Colonic mucosa (tissue), 4 donors: ENCODE measurements at places on chromosomes 2 and 18. TPM values are rescaled to one million over a fixed set of nuclear protein-coding genes. Genes with fewer than 3 reads are reported as not detected.

- no peaks in the 10 kb centered on the region for H3K36me3 ChIP-seq
- no peak for DNase-seq
- no peak overlapping the region for H3K27ac ChIP-seq
- H3K27me3 ChIP-seq: no peaks in the 10 kb centered on the region
- no peak overlapping the region for H3K4me3 ChIP-seq
Observed at GRCh38 chr18:8750954-8751415, 45.6 kb downstream of the MTCL1 start.

DNA sequence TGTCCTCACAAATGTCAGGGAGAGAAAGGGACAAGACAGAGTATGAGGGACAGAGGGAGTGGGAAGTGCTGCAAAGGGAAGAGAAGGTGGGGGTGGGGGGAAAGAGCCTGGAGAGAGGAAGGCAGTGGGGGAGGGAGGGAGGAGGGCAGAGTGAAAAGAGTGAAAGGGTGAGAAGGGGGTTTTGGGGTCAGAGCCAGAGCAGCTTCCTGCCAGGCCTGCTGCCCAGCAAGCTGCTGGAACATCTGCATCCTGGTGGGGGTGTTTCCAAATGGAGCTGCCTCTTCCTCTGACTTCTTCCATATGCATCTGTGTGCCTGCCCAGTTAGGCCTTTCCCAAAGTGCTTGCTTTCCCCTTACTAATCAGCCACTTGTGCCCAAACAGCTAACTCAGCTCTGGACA lies 94.3 kb upstream of the CELF4 start:
- H3K27ac ChIP-seq: no peak overlapping the region
- no peaks in the 10 kb centered on the region for H3K27me3 ChIP-seq
- H3K36me3 ChIP-seq: no peaks in the 10 kb centered on the region
- no peaks in the 10 kb centered on the region for H3K4me1 ChIP-seq

DNA sequence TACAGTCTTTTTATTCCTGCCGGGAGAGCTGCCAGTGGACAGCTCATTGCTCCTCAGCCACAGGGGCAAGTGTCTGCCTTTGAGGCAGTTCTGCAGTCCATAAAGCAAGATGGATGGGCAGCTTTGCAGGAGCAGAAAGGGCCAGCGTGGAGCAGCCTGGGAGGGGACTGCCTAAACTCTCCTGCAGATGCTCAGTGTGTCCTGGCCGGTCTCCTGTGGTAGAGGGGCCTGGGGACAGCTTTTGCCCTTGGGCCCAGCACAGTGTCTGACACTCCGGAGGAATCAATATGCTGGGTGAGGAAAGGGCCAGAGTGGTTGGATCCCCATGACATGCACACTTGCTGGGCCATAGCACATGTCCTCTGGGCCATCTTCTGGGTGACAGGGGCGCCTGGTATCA lies 65.7 kb upstream of the DAPL1 start:
- no peaks in the 10 kb centered on the region for H3K4me1 ChIP-seq
- no peaks in the 10 kb centered on the region for H3K27me3 ChIP-seq
- H3K4me3 ChIP-seq: no peak overlapping the region
- no peaks in the 10 kb centered on the region for H3K36me3 ChIP-seq
- no peak for DNase-seq

- no peaks in the 10 kb centered on the region for H3K36me3 ChIP-seq
- no peaks in the 10 kb centered on the region for H3K4me1 ChIP-seq
- no peak for DNase-seq
- no peaks in the 10 kb centered on the region for H3K27me3 ChIP-seq
Observed at GRCh38 chr2:56531668-56532420, 348.1 kb downstream of the CCDC85A start.

- H3K36me3 ChIP-seq: no peaks in the 10 kb centered on the region
- no peaks in the 10 kb centered on the region for H3K4me1 ChIP-seq
- no peaks in the 10 kb centered on the region for H3K27me3 ChIP-seq
- H3K4me3 ChIP-seq: no peak overlapping the region
- DNase-seq: no peak
Observed at GRCh38 chr18:13524054-13524453, 202.3 kb downstream of the FAM210A start.

GRCh38 chr2:188430705-188431104 lies 139.0 kb downstream of the GULP1 start:
- H3K36me3 ChIP-seq: no peaks in the 10 kb centered on the region
- H3K27me3 ChIP-seq: no peaks in the 10 kb centered on the region
- H3K27ac ChIP-seq: no peak overlapping the region
- no peak overlapping the region for H3K4me3 ChIP-seq
- H3K4me1 ChIP-seq: no peaks in the 10 kb centered on the region

GRCh38 chr2:128903637-128904036 lies 585.0 kb upstream of the HS6ST1 start:
- H3K36me3 ChIP-seq: no peaks in the 10 kb centered on the region
- no peaks in the 10 kb centered on the region for H3K4me1 ChIP-seq
- no peak for DNase-seq
- H3K4me3 ChIP-seq: no peak overlapping the region

GRCh38 chr18:39346916-39347315 lies 1781.3 kb upstream of the CELF4 start:
- H3K27ac ChIP-seq: no peak overlapping the region
- H3K27me3 ChIP-seq: no peaks in the 10 kb centered on the region
- H3K36me3 ChIP-seq: no peaks in the 10 kb centered on the region
- no peak for DNase-seq

- H3K36me3 ChIP-seq: no peaks in the 10 kb centered on the region
- no peaks in the 10 kb centered on the region for H3K4me1 ChIP-seq
- H3K27me3 ChIP-seq: no peaks in the 10 kb centered on the region
- DNase-seq: no peak
Observed at GRCh38 chr2:68588589-68588988, 54.8 kb upstream of the PROKR1 start.

GRCh38 chr2:105937498-105938097 lies 192.9 kb downstream of the NCK2 start:
- H3K27ac ChIP-seq: no peak overlapping the region
- H3K4me1 ChIP-seq: no peaks in the 10 kb centered on the region
- no peaks in the 10 kb centered on the region for H3K36me3 ChIP-seq
- no peak overlapping the region for H3K4me3 ChIP-seq

DNA sequence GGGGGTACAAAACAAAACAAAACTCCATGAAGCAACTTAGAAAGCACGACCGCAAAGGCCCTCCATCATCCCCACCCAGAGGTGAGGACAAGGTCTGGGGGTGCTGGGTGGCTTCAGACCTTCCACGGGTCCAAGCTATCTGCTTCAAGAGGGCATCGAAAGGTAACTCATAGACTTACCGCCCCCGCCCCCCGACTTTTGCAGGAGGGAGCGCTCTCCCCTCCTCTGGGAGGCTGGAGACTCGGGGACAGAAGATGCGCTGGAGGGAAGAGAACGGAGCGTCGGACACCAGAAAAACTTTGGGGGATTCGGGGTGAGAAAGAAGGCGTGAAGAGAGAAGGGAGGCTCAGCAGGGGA lies 300 bp upstream of the STON1 start:
- no peaks in the 10 kb centered on the region for H3K4me1 ChIP-seq
- H3K36me3 ChIP-seq: no peaks in the 10 kb centered on the region
- no peaks in the 10 kb centered on the region for H3K27me3 ChIP-seq
- H3K4me3 ChIP-seq: peak overlapping the region; percentile 56
- no peak overlapping the region for H3K27ac ChIP-seq

DNA sequence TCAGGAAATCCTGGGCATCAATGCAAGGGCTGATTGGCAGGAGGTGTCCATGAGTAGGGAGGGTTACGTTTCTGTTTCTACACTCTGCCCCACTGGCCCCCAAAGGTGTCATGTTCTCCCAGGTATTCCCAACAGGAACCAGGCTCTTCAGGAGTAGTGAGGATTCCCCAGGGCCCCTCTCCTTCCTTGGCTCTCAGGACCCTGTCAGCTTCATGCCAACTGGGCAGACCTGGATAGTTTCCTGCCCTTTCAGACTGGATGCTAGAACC lies 480.6 kb upstream of the HS6ST1 start:
- DNase-seq: no peak
- H3K27me3 ChIP-seq: no peaks in the 10 kb centered on the region
- H3K4me3 ChIP-seq: no peak overlapping the region
- H3K36me3 ChIP-seq: no peaks in the 10 kb centered on the region
- H3K4me1 ChIP-seq: no peaks in the 10 kb centered on the region

GRCh38 chr2:209472112-209472832 lies 48.4 kb downstream of the MAP2 start:
- DNase-seq: no peak
- no peak overlapping the region for H3K27ac ChIP-seq
- no peaks in the 10 kb centered on the region for H3K4me1 ChIP-seq
- no peaks in the 10 kb centered on the region for H3K36me3 ChIP-seq
- H3K27me3 ChIP-seq: no peaks in the 10 kb centered on the region
- H3K4me3 ChIP-seq: no peak overlapping the region

DNA sequence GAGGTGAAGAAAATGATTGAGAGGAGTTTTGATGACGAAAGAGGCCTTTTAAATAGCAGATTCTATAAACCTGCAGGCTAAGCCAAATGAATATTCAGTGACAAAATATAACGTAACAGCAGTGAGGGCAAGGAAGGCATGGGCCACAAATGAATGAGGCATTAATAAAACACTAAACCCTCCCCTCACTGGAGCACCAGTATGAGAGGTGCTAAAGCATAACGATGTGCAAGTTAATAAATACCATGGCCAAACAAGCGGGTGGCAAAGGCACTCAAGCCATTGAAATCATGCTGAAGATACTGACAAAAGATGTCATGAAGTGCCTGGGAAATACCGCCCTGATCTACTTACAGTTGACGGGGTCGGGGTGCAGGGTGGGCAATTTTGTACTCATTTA lies 30.2 kb upstream of the LONRF2 start:
- H3K4me1 ChIP-seq: no peaks in the 10 kb centered on the region
- no peaks in the 10 kb centered on the region for H3K27me3 ChIP-seq
- DNase-seq: no peak
- no peaks in the 10 kb centered on the region for H3K36me3 ChIP-seq
- H3K27ac ChIP-seq: no peak overlapping the region

- DNase-seq: no peak
- H3K27me3 ChIP-seq: no peaks in the 10 kb centered on the region
- no peak overlapping the region for H3K4me3 ChIP-seq
- H3K4me1 ChIP-seq: no peaks in the 10 kb centered on the region
- no peak overlapping the region for H3K27ac ChIP-seq
Observed at GRCh38 chr2:47950340-47951301, 44.3 kb upstream of the FBXO11 start.

GRCh38 chr2:178574789-178575188 lies 94.5 kb downstream of the PLEKHA3 start:
- no peaks in the 10 kb centered on the region for H3K4me1 ChIP-seq
- no peaks in the 10 kb centered on the region for H3K27me3 ChIP-seq
- H3K36me3 ChIP-seq: no peaks in the 10 kb centered on the region
- no peak for DNase-seq
- H3K27ac ChIP-seq: no peak overlapping the region
- no peak overlapping the region for H3K4me3 ChIP-seq

GRCh38 chr2:132009874-132010521 lies 151.8 kb downstream of the ANKRD30BL start:
- H3K4me3 ChIP-seq: no peak overlapping the region
- H3K27me3 ChIP-seq: peaks cover 9% of the 10 kb centered on the region
- no peaks in the 10 kb centered on the region for H3K4me1 ChIP-seq
- DNase-seq: no peak
- no peaks in the 10 kb centered on the region for H3K36me3 ChIP-seq
- no peak overlapping the region for H3K27ac ChIP-seq

- H3K27me3 ChIP-seq: no peaks in the 10 kb centered on the region
- H3K36me3 ChIP-seq: no peaks in the 10 kb centered on the region
- H3K4me1 ChIP-seq: no peaks in the 10 kb centered on the region
- DNase-seq: no peak
- no peak overlapping the region for H3K4me3 ChIP-seq
Observed at GRCh38 chr2:178506524-178506923, 26.3 kb downstream of the PLEKHA3 start.

GRCh38 chr2:176103742-176104315 lies 3.3 kb upstream of the HOXD11 start:
- H3K4me3 ChIP-seq: peak overlapping the region; percentile 26
- DNase-seq: no peak
- no peaks in the 10 kb centered on the region for H3K36me3 ChIP-seq
- peaks cover 91% of the 10 kb centered on the region for H3K27me3 ChIP-seq
- peak overlapping the region; percentile 63 for H3K27ac ChIP-seq

DNA sequence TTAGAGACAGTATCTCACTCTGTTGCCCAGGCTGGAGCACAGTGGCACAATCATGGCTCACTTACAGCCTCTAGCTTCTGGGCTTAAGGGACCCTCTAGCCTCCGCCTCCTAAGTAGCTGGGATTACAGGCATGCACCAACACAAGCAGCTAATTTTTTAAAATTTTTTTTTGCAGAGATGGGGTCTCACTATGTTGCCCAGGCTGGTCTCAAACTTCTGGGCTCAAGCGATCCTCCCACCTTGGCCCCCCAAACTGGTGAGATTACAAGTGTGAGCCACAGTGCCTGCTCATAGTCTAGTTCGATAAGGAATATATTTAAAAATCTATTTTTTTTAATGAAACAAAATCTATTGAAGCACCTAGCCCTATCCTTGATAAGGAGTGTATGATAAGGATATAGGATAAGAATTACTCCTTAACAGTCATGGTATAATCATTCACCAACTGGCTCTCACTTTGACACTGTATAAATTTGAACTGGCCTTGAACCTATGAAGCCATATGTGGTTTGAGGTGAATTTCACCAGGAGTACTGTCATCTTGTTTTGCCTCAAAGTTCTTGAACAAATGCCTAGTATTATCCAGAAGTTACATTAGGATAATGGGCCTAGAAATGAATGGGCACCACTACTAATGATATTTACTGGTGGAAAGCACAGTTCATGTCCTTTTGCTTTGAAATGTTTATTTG lies 71.1 kb downstream of the EXOC6B start:
- no peaks in the 10 kb centered on the region for H3K36me3 ChIP-seq
- no peak for DNase-seq

DNA sequence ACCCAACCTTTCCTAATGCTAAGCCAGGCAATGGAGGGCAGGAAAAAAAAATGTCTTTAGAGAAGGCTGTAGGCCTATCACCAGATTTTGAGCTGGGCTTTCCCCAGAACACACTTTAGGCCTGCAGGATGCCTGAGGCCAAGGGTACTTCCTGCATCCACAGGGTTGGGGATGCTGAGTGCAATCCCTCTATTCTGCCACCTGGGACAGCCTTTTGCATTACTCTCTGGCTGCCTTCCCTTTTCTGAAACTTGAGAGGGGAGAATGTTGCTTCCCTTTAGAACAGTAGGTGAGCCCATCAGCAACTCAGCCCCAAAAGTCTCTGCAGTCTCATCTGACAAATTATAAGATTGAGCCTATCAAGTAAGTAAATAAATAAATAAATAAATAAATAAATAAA lies 195.2 kb downstream of the SLC8A1 start:
- DNase-seq: no peak
- H3K36me3 ChIP-seq: no peaks in the 10 kb centered on the region
- no peak overlapping the region for H3K4me3 ChIP-seq
- H3K27me3 ChIP-seq: no peaks in the 10 kb centered on the region
- no peaks in the 10 kb centered on the region for H3K4me1 ChIP-seq

The LONRF2 gene
- 0.17 TPM for total RNA-seq

The FSHR gene
- total RNA-seq: not detected

The VWC2L gene
- total RNA-seq: not detected

The NOTO gene
- total RNA-seq: not detected

The DNAH7 gene
- 2.0 TPM for total RNA-seq

The ERCC3 gene
- 27.8 TPM for total RNA-seq

The TCF7L1 gene
- 3.2 TPM for total RNA-seq

The DPY30 gene
- total RNA-seq: 57.1 TPM

The STRADB gene
- 50.0 TPM for total RNA-seq
